ENCODE measurements at places on chromosomes 1 and 21.

DNA sequence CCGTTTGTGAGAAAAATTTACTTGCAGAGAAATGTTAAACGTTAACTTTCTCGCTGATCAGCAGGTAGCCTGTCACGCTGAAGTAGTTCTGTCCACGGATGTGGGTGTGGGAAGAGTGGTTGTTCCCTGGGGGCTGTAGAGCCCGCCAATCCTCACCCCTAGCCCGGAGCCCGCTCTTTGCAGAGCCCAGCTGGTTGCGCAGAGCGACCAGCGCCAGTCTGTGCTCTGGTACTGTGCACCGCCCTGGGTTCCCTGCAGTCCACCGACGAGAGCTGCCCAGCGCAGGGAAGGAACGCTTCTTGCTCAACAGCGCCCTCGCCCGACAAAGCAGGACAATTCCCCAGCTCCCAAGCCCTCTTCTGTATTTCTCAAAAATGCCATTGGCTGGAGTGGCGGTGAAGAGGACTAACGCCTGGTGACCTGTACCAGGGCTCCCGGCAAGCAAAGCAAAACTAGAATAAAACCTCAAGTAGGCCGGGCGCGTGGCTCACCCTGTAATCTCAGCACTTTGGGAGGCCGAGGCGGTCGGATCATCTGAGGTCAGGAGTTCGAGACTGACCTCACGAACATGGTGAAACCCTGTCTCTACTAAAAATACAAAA is 3.3 kb downstream of the RIPPLY3 start:
- DNase-seq: peak; percentile 61

DNA sequence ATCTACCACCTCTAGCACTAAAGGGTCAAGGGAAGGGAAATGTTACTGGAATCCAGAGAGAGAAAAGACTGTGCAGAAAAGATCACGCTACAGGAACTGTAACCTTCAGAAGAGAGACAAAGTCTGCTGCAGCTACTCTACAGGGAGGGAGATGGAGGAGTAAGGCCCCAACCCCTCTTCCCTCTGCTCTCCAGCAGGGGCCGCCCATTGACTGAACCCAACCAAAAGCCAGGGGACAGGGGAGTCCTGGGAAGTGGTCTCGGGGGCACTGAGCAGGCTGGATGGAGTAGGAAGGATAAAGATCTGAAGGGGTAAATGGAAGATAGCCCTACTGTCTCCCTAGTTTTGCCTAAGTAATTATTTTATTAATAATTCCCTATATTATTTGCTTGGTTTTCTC is 72.8 kb upstream of the NR5A2 start:
- no peak for DNase-seq

GRCh38 chr1:10647414-10648170 is 148.9 kb downstream of the CASZ1 start:
- DNase-seq: no peak

DNA sequence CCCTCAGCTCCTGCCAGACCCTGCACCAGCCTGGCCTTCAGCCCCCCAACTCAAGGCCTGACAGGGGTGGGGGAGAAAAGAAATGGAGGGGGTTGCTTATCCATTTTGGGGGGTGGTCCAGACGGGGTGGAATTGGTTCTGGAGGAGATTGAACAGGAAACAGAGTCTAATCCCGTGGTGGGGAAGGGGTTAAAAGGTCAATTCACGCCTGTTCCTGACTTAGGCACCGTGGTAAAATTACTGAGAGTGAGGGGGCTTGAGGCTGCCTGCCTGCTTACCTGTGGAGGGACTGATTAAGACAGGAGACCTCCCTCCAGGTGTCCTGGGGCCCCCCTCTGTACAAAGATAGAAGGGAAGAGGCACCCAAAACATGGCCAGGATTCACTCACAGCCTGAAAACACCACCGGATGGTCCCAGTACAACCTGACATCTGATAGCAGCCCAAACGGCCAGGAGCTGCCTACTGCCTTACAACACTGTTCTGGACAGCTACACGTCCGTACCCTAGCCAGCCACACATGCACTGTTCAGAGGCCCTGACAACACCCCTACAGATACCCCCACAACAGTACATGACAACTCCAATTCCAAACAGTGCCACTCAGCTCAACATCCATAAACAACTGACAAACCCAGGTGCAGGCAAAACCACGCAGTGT is 31.8 kb downstream of the AHDC1 start:
- no peak for DNase-seq

- DNase-seq: no peak
Observed at GRCh38 chr1:96955307-96956012, 233.9 kb downstream of the PTBP2 start.

DNA sequence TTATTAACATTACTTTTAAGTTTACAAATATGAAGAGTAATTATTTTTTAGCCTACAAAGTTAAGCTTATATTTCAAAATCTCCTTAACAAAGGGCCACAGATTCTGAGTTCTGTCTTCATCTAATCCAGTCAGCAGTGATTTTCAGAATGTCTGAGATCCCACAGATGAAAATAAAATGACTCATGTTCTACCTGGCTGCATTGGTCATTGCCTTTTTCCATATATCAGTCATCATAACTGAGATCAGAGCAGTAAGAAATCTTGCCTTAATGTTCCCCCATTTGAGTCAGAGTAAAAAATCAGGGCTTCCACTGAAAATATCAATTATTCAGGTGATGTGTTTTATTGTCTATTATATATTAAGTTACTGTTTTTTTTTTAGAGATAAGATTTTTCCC is 416.1 kb downstream of the MRPL39 start:
- no peak for DNase-seq

- no peak for DNase-seq
Observed at GRCh38 chr1:223635236-223635635, 30.3 kb downstream of the CAPN8 start.

- no peak for DNase-seq
Observed at GRCh38 chr21:14962217-14962616, 102.6 kb downstream of the NRIP1 start.

- no peak for DNase-seq
Observed at GRCh38 chr1:233144434-233144833, 151.1 kb downstream of the PCNX2 start.

DNA sequence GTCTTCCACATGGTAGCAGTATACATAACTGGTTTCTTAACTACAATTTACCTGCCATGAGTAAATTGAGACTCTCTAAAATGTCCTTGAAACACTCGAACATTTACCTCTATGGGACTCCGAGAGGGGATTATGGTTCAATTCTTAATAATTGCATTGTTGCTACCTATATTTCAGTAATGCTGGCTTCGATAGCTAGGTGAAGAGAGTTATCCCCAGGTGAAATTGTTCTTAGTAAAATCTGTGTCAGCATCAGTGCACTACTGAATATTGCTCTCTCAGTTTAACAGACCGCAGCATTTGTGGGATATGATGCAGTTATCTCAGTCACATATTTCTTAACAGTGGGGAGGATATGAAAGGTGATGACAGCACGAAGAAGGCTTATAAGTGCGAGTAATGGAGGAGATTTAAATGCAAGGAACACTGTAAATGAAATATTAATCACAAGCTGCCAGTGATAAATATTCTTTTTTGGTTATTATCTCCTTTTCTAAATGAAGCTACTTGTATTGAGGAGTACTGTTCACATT is 801.9 kb downstream of the BRINP3 start:
- DNase-seq: no peak

GRCh38 chr1:202130816-202131522 is 8.3 kb downstream of the GPR37L1 start:
- no peak for DNase-seq

DNA sequence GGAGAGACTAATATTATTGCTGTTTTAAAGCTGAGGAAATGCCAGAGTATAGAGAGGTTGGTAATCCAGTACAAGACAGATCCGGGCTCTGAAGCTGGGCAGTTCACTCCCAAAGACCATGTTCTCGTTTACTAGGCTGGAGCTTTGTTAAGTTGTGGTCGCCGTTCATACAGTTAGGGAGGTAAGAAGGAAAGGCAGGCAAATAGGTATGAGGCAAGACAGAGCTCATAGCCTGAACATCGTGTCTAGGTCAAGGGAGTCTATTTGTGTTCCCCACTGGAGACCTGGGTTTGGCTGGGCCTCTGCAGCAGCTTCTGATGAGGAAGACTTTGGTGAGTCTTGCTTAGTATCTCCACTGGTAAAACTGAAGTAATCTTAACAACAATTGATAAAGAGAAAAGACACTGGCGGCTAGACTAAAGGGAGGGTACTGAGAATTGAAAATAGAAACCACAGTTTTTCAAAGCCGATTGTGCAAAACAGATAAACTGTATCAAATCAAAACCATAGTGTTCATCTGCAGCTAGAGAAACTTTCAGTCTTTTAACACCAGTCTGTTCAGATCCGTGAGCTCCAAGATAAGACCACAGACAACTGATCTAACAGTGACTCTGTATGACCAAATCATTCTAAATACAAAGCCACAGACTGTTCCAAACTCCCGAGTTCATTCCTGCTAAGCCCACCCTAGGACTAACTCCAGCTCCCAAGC is 217.0 kb upstream of the FAM78B start:
- no peak for DNase-seq

DNA sequence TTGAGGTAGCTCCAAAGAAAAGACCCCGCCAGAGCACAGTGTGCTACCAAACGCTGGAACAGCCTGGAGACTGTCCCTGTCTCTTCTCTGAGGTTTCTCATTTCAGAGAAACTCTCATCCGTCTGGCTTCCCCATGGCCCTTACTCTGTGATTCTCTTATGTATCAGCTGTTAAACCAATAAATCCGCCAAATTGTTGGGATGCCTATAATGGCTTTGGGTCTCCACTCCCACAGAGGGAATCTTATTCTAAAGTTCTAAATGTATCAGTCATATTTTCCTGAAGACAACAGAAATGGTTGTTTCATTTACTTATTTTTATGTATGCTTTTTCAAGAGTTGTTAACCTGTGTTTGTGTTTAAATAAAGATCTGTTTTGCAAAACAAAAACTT is 4.0 kb downstream of the ERG start:
- no peak for DNase-seq

DNA sequence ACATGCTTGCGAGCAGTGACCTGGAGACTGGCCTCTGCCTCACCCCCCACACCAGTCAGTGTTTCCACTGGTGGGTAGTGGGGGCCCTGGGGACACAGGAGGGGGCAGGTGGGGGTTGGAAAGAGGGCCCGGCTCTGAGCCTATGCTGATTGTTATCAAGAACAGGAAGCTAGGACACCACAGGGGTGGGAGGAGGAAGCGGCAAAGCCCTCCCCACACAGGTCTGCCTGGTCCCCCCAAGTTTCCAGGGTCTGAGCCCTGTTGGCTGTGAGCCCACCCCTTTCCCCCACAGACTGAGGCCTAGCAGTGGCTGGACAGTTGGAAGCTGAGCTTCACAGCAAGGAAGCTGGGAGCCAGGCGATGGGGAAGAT is 1.6 kb upstream of the PTPN7 start:
- DNase-seq: no peak

- no peak for DNase-seq
Observed at GRCh38 chr1:232743999-232744398, 61.2 kb upstream of the MAP10 start.

GRCh38 chr1:179169616-179170467 is 59.6 kb downstream of the ABL2 start:
- no peak for DNase-seq

GRCh38 chr21:35298757-35299156 is 249.7 kb upstream of the RUNX1 start:
- no peak for DNase-seq

DNA sequence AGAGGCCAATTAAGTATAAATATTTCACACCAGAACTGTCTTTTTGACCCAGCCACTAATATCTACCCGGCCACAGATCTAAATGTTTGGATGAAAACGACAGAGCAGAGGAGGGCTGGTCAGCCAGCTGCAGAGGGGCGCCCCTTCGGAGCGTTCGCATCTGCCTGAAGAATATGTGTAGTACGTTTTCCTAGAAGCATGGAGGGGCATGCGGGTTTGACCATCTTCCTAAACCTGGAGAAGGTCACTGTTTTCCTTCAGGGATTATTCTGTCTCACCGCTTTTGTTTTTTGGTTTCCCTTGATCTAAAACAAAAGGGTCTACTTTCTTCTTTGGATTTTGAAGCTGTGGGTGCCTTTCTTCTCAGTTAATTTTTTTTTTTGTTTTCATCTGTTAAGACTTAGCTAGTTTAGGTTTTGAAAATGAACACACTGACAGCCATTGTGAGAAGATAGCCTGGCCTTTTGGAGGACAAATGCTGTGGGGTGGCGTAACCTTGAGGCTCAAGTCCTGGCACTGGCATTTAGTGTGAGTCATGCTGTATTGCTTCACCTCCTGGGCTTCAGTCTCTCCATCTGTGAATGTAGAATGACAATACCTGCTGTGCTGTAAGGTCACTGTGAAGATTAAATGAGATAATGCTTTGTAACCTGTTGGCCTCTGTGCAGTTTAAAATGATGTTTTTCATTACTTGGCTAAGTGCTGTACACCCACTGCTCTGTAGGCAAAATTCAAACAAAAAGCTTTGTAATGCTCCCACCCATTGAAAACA is 74.1 kb upstream of the IRF2BP2 start:
- DNase-seq: no peak

DNA sequence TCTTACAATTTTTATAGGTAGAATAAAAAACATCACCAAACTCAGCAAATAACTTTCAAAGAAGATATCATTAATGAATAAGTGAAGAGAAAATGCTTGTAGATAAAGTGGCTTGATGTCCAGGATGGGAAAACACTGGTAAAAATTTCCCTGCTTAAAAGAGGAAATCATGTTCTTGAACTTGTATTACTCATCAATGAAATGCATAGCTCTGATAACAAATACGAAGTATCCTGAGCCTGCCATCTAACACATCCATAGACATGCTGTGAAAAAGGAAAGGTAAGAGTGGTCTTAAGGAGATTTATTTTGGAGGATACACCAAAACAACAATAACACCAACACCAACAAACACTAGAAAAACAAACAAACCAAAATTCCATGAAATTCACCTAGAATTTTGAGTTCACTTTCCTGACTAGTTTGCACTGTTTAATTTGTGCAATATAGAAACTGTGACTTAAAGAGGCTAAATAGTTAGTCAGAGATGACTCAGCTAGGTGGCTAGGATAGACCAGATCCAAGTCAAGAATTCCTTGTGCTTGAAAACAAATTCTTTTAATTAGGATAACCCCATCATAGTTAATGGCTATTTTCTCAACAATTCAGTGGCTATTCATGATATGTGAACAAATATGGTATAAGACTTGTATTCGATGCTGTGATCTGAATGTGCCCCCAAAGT is 179.8 kb upstream of the KCNK2 start:
- DNase-seq: no peak

GRCh38 chr1:218931324-218931723 is 242.4 kb upstream of the LYPLAL1 start:
- no peak for DNase-seq

DNA sequence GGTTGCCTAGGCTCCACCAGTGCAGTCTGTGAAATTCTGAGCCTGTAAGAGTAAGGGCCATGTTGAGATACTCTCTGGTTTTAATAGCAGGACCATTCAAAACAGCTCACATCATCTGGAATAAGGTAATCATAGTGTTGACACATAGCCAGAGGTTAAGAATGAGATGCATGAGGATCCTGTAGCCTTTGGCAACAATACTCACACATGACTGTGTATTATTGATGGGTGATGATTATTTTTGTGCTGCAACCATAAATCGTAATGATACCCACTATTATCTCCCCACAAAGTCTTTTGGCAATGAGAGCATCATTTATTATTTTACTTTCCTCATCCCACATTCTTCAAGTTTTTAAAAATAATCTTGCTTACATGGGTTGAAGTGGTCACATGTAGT is 35.5 kb downstream of the KCNK2 start:
- no peak for DNase-seq

Measured in stimulated activated CD8-positive, alpha-beta memory T cell treated with anti-CD3 and anti-CD28 coated beads, Interleukin-2, amount 100 ng/mL, for 1 hour (primary cell).